Left renal cortex interstitium (tissue), 4 donors: ENCODE measurements at places on chromosomes 2 and 18. TPM values are rescaled to one million over a fixed set of nuclear protein-coding genes. Genes with fewer than 3 reads are reported as not detected.
A peak's percentile ranks its signal among the peaks of the same experiment; 100 is the strongest.

DNA sequence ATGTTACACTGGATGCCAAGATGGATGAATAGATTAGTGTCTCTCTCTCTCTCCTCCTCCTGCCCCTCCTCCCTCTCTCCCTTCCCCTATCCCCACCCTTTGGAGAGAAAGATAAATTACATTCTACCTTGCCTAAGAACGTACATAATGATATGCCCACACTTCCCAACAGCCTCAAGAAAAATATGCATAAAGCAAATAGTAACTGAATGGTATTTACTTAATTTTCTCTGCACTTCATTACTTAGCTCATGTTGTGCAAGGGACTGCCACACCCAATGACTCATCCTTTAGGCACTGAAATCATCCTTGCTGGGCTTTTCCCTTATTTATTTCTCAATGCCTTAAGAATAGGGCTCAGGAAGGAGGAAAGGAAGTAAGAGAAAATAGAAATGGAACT is 137.3 kb upstream of the PID1 start:
- no peak for DNase-seq

DNA sequence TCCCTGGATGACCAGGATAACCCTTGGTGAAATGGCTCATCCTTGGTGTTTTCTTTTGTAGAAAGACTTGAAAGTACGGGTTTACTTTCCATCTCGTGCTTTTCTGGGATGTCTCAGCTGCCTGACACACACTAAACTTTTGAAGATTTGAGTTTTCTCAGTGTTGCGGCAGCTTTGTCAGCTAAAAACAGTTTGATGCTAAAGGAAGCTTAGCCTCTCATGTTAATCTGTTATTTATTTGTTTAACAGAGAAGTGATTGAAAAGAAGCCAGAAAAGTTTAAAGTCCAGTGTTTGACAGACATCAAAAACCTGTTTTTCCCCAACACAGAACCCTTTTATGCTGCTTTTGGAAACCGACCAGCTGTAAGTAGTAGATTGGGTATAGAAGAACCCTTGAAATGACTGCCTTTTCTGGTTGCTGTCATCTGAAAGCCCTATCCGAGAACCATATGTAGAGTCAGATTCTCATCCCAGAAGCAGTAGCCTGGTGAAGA is 72.8 kb downstream of the LPIN1 start:
- DNase-seq: no peak

DNA sequence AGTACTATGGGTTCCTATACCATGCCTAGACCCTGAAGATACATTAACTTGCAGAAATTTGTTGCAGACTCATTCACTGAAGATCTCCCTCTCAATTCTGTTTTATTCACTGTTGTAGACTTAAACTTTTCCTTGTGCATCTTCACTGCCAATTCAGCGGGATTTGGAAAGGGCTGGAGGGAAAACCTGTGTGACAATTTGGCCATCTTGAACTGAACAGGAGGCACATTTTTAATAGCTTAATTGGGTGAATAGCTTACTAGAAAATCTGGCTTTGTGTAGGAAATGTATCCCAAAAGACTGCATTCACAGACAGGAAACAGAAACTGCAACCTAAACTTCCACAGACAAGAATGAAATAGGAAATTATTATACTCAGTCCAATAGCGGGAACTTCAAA is 512.3 kb downstream of the XIRP2 start:
- DNase-seq: no peak

Gene AKAIN1
- polyA plus RNA-seq: not detected

Gene CXCR2
- 0.24 TPM for polyA plus RNA-seq

DNA sequence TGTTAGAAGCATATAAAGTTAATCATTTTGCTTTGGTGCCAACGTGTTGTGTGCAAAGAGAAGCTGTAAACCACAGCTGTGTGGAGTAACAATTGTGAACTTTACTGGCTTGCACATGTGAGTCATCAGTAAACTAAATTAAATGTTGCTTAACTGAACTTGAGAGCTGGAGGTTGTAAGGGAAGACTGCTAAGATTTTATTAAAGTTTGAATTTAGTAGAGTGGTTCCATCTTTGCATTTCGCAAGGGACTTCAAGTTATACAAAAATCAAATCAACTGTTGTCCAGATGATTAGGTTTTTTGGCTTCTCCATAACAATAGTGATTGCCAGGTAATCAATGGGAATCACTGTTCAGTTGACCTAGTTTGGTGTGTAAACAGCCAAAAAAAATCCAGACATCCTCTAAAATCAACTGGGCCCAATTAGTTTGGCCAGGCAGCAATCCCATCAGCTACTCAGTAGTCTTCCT is 247.4 kb downstream of the MYO3B start:
- no peak for DNase-seq

DNA sequence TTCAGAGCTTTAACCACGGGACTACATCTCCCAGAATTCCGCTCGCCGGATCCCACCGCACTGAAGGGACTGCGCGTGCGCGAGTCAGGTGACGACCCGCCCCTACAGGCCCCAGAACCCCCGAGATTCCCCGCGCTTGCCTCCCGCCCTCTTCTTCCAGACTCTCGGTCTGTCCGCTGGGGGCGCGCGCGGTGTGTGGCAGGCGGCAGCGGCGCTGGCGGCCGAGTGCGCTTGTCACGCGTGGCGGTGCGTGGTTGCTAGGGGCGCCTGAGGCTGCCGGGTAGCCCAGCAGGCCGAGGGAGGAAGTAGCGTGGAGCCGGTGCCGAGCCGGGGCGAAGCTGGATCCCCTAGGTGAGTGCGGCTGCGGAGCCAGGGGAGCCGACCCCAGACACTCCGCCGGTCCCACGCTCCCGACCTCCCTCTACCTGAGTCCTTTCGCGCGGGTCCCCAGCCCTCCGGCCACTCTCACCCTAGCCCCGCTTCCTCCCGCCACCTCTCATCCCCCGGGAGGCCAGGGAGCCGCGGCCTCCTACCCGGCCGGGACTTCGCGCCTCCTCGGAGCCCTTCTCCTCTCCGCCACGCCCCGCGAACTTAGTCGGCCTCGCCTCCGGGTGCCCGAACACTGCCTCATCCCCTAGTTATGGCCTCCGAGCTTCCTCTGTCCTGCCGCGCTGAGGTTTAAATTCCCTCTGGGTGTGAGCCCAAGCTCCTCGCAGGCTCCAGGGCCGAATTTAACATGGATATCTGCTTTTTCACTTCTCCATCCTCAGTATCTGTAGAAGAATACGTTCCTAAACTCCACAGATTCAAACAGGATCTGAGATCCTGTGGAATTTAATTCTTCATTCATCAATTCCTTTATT is at the start of gene TTLL4:
TSS of gene TTLL4 (plus strand) at position 149 of the 863 bp plus-strand sequence. CDS start 26,842 bp downstream, outside the sequence.
- DNase-seq: peak; percentile 95

Gene HOXD1
- polyA plus RNA-seq: 9.7 TPM

DNA sequence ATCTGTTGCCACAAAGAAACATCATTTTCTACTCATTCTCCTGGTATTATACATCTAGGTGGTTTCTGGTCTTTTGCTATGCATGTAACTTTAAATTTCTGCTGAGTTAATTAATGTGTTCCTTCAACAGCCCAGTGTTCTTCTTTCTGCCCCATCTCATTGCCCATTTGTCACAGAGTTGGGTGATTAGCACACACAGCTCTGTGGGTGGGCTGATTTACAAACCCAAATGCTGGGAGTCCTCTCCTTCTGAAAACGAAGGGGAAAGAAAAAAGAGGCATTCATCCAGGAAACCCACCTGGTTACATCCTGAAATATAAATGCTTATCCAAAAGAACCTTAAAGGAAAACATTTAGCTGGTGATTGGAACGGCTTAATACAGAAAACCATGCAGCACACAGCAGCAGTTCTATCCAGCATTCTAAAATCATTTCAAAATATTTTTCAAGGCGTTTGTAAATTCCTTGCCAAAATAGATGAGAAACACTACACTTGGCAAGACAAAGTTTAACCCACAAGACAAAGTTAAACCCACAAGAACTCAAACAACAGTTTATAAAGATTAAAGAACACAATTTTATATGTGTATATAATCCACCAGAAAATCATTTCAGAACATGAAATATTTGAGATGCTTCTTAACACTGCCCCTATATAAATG is 177.9 kb downstream of the ANTXR1 start:
- no peak for DNase-seq

Gene ORC2
- 24.4 TPM for polyA plus RNA-seq

Gene CKAP2L
- polyA plus RNA-seq: 15.4 TPM

DNA sequence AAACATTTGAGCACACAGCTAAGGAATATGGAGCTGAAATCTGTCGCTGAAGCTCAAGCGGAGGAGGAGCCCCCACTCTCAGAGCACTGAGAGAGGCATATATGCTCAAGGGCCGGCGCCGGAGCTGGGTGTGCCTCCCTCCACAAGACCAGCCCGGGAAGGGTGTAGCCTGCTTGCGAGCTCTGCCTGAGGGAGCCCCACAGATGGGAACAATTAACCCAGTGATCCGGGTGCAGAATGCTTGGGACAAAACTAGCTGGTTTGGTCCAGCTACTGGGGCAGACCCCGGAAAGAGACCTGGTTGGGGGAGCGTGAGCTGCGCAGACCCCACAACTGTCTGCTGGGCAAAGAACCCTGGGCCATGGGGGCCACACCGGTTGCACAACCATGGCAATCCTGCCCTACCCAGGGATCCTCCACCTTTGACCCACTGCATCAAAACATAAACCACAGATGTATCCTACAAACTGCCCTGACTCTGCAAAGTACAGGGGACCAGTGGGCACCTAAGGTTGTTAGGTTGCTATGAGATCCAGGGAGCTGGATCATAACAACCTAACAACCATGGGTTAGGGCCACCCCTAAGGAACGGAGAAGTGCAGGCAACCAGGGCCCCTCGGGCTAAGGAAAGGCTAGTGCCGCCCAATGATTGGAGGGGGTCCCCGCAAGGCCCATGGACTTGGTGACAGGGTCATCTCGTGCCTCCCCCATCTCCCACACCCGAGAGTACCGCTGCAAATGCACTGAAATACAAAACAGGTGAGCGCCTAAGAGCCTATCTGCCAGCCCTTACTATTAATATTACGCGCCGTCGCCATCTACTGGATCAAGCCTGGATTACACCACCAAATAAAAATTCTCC is 53.4 kb upstream of the SCN1A start:
- DNase-seq: peak; percentile 15

- DNase-seq: no peak
These were observed 48.8 kb downstream of the ADNP2 start for GRCh38 chr18:80157708-80158343.

Gene ARMC9
- polyA plus RNA-seq: 28.7 TPM
